NCI-H2107 (cell line): ENCODE measurements at places on chromosomes 3 and 15.

DNA sequence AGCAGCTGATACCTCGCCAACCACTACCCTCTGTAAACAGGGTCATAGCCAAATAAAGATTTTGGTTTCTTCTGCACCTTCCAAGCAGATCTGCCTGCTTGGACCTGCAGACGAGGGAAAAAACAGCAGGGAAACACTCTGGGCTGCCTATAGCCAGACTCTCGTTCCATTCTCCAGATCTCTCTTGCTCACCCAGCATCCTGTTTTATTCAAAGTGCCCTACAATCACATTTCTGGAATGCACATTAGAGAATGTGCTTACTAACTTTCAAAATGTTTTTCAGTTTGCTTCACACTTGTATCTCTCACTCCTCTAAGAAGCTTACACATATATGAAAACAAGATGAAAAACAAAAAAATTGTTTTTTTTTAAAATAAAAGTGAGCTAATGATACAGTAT lies 71.4 kb downstream of the MLH1 start:
- no peak for DNase-seq

DNA sequence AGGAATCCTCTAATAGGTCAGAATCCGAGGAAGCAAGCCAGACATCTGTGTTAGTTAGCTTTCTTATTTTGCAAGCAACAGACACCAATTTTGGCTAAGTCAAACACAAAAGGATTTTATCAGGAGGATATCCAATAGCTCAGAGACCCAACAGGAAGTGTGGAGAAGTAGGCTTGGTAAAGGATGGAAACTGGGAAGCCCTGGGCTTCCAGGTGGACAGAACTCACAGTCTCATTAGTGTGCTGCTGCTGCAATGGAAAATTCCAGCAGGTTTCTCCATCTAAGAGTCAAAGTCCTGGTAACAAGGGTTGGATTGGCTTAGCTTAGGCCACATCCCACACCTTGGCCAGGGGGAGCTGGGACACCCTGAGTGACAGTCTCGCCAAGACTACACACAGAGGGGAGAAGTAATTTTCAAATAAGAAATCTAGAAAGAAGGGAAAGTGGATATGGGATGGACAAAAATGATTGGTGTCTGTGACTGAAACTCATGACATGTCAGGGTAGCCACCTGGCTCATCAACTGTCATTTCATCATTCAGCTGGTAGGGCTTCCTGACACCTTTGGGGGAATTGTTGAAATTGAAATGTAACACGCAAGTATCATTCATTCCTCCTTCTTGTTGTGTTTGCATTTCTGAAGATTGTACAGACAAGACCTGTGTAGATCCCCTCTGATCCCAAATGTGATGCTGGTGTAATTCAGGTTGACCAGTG lies 158.6 kb downstream of the THSD4 start:
- no peak for DNase-seq

DNA sequence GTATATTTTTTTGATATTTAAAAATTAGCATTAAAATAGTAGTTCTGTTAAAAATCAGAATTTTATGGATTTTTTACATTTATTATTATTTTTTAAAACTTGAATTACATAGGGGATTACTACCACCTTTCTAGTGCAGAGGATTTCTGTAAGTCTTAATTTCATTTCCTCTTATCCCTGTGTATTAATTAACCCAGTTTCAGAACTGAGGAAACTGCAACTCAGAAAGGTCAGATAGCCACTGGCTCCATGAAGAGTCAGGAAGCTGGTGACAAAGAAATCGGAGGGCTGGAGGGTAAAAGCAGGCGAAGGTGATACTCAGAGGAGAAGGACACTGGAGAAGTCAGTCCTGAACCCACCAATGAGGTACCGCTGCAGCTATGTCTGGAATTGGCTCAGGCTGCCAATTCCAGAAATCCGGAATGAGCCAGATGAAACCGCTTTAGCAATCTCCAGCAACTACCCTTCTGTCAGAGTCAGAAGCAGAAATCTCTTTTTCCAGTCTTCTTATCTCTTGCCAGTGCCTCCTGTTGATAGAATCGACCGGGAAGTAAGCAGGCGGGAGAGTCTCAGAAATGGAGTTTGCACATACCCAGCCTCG lies 308.5 kb downstream of the SV2B start:
- DNase-seq, result no peak

DNA sequence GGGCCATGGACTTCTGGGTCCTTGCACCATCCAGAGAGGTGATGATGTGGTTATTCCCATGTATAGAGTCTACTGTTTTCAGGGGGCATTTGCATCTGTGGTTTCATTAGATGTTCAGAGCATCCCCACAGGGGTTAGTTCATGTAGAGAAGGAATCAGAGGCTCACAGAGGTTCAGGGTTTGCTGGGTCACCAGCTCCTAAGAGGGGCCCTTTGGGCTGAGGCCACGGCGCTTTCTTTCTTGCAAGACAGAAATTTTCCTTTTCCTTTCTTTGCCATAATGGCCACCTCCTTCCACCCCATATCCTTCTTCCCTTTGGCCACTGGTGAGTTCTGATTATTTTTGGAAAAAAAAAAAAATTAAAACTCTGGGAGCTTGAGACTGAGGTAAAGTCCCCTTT lies 62.3 kb downstream of the APBA2 start:
- no peak for DNase-seq

- no peak for DNase-seq
Observed at GRCh38 chr3:39961230-39961629, 151.8 kb downstream of the MYRIP start.

DNA sequence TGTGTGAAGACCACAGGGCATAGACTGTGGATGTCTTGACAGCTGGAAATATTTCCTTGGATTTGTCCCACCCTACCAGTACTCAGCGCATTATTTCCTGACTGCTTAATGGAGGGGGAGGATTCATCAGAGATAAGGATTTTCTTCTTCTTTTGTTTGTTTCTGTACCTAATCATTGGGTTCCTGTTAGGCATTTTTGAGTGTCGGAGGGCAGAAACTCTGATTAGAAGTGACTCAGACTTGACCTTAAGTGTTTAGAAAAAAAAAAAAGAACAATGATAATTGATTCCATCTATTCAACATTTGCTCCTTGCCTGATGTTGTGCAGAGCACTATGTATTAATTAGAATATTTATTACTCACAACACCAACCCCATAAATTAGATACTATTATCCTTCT lies 78.5 kb upstream of the SYNPR start:
- no peak for DNase-seq
